Left lobe of liver (tissue), 2 donors: ENCODE measurements at places on chromosomes 6 and 20. TPM values are rescaled to one million over a fixed set of nuclear protein-coding genes. Genes with fewer than 3 reads are reported as not detected.

DNA sequence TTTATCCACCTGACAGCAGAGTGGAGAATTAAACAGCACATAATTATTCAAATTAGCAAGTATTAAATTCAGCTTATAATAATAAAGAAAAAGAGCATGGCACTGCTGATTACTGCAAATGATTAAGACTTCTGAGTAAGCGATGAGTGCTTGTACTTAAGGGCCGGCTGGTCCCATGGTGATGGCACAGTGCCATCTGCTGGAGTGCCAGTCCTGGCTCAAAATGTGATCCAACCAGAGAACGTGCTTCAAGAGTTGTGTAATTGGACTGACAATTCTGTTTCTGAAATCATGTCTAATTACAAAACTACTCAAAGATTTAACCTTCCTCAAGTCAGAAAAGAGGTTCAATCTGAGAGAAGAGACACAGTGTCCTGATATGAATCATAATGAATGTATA lies 181.6 kb upstream of the RGS17 start:
- DNase-seq, result no peak

DNA sequence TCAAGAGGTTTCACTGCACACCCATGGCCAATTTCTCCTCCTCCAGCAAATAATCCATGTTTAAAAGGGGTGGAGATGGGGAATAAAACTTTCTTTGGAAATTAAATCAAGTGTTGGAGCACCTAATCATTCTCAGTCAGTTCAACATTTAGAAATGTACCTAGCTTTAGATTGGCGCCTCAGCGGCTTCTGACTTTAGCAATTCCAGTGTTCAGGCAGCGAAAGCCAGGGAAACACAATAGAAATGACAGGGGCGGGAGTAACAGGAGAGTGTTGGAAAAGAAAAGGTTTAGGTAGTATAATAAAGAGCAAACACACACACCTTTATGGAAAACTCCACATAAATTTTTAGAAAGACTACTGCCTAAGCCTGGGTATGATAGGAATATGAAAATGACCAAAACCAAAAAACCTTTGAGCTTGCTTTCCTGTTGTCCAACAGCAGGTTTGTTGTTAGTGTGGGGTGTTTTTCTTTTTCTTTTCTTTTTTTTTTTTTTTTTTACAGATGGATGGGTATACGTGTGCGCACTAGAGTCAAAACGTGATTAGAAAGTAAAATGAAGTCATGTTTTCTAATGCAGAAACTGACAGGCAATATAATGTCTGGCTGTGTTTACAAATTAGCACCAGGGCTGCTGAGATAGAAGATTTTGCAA lies 7.7 kb downstream of the TFAP2A start:
- no peak for DNase-seq

GRCh38 chr6:150652848-150653613 lies 53.3 kb downstream of the PLEKHG1 start:
- no peak for DNase-seq

DNA sequence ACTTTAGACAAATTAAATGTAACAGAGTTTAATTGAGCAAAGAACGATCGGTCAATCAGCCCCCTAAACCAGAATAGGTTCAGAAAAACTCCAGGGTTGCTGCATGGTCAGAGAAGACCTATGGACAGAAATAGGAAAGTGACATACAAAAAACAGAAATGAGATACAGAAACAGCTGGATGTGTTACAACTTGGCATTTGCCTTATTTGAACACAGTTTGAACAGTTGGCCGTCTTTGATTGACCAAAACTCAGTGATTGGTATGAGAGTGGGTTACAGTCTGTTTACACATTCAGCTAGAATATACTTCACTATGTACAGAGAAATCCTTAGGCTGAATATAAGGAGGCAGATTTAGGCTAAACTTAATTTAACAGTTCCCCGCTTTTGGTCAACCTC lies 19.9 kb downstream of the SRSF6 start:
- no peak for DNase-seq

GRCh38 chr20:1033751-1034414 lies 31.8 kb upstream of the RSPO4 start:
- no peak for DNase-seq

SAMD3 gene
- total RNA-seq, result 0.30 TPM

ATP9A gene
- 12.1 TPM for total RNA-seq
